ENCODE measurements at places on chromosomes 16 and 17.
A peak's percentile ranks its signal among the peaks of the same experiment; 100 is the strongest.

- no peak for DNase-seq
Measured at GRCh38 chr16:68233085-68233834, 2.7 kb downstream of the ESRP2 start.

- DNase-seq, result no peak
Measured at GRCh38 chr16:73347500-73348375, 299.8 kb upstream of the ZFHX3 start.

DNA sequence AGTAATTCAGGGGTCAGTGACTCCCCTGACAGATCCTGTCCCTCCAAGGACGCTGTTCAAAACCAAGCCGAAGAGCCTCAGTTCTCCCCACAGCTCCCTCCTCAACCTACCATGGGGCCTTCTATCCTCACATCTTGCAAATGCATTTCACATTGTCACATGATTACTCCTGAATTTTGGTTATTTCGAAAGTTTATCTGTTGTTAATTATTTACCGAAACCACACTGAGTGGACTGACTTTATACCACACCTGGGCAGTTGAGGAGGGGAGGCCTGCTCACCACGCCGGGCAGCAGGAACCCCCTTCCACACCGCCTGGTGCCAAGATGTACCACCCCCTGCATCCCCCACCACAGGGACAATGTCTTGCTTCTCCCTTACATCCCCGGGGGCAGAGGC lies 4.7 kb downstream of the TIMP2 start:
- no peak for DNase-seq

DNA sequence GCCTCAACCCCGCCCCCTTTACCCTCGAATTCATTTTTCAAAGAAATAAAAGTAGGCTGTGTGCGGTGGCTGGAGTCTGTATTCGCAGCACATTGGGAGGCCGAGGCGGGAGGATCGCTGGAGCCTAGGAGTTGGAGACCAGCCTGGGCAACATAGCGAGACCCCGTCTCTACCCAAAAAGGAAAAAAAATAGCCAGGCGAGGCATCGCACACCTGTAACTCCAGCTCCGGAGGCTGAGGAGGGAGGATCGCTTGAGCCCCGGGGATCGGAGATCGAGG lies 671 bp upstream of the TOP2A start:
- DNase-seq, result no peak

GRCh38 chr16:23453338-23454052 lies 506 bp upstream of the COG7 start:
- DNase-seq, result no peak

DNA sequence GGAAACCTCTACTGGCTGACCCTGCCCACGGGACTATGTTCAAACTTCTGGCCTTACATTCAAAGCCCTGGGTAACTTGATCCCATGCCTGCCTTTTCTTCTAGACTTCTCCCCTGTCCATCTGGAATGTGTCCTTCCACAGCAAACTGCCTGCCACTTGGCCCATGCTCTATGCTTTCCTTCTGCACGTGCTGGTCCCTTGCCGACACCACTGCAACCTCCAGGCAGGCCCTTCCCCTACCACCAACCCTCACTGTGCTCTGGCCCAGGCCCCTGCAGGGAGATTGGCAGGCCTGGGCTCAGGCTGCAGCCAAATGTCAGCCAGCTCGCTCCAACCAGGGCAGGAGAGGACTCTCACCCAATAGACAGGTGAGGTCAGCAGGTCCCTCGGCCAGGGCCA lies 11.0 kb downstream of the HSD11B2 start:
- no peak for DNase-seq

- DNase-seq, result no peak
Measured at GRCh38 chr16:75070012-75070841, 46.4 kb downstream of the LDHD start.

DNA sequence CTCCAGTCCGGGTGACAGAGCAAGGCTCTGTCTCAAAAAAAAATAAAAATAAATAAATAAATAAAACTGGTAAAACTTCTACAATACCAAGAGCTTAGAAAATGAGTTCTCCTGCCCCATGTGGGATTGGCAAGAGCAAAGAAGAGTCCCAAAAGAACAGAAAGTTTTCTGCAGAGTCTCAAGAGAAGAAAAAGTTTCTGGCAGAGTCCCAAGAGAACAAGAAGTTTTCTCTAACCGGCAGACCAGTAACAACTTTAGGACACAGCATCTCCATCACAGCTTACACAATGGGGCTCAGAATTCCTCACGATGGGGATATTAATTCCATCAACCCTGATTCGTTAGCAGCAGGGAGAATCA lies 1.1 kb downstream of the SLC39A11 start:
- no peak for DNase-seq

DNA sequence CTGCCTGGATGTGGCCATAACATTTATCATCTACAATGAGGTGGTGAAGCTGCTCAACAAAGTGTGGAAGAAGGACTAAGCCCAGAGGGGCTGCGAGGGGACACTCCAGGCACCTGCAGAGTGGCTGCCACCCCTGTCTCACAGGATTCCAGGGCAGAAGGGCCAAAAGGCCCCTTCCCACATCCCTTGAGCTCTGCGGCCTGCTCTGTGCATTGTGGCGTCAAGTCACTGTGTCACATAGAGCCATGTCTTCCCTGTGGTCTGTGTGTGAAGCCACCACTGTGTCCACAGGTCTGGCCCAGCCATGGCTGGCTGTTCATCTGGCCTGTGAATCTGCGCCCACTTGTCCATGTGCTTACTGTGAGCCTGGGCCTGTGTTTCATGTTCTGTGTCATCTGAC lies 1714.6 kb downstream of the TP53TG3F start:
- DNase-seq, result no peak

- DNase-seq, result no peak
Measured at GRCh38 chr17:2174014-2174413, 119.1 kb downstream of the HIC1 start.

DNA sequence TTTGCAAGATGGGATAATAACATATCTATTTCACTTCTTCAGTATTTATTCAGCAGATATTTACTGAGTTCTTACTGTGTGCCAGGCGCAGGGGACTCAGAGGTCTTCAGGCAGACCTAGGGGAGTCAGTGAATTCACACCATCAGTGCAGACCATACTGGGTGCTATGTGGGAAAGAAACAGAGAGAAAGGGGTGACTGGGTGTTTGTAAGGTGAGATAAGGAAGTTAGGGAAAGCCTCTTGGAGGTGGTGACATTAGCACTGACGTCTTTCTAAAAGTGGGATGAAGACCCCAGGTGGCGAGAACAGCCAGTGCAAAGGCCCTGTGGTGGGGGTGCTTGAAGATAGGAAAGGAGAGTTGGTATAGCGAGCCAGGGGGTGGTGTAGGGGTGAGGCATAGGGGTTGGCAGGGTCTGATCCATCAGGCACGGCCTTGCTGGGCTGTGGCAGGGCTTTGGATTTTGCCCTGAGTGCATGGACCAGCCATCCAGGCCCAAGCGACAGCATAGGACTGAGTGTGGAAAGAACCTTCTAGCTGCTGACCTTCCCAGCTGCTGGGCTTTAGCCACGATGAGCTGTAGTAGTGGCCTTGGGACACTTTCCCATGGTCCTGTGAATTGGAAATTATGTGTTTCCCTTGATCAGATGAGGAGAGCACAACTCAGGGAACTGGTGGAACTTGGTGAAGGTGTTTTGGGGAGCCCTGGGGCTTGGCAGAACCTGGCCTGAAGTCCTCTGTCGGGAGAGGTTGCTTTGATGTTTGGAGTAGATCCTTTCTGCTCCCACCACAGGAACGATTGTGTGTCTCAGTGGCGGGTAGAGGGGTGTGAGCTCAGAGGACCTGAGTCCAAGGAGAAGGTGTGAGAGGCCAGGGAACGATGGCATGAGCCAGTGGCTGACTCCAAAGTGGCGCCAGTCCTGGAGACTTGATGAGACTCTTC lies 3.9 kb upstream of the SOCS1 start:
- DNase-seq, result no peak

DNA sequence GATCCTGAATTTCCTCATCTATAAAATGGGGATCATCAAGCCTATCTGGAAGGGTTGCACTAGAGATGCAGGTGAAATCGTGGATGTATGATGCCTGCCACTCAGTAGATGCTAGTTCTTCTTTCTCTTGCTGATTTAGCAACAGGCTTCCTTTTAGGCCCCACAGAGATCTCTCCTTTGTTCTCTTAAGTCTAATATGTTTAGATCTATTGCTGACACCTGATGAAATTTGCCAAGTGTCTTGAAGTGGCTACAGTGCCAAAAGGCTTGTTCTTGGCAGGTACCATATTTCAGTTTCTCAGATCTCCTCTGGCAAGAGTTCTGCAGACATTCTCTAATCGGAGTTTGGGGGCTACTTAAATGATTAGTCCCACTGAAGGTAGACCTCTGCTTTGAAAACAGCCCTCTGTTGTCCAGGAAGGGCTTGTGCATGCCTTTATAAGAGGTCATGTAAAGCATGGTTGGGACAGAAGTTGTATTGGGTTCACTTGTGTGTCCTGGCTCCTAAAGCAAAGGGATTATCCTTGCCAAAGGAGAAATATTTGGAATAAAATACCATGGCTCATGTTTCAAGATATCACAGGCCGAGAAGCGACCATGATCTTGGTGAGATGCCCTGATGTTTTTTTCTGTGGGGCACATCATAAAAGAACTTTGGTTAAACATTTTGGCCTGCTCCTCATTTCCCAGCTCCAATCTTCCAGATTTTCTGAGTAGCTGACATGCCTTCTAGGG lies 234.0 kb downstream of the MSI2 start:
- no peak for DNase-seq

- DNase-seq, result no peak
Measured at GRCh38 chr16:10791048-10791447, 27.5 kb downstream of the TVP23A start.

- DNase-seq, result peak; percentile 3
Measured at GRCh38 chr17:55005520-55005919, 37.0 kb downstream of the STXBP4 start.

DNA sequence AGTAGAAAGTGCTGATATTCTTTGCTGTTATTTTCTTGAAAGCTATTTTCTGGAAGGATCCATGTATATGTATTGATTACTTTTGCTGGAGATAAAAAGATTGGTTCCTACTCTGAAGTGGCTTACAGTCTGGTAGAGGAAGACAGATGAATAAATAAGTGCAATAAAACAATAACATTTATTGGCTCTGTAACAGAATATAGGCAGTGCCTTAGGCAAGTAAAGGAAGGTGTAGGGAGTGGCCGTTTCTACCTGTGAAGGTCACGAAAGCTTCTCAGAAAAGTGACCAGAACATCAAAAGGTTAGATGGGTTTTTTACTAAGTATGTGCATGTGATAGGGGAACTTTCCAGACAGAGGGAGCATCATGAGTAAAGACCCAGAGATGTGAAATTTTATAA lies 43.1 kb downstream of the COX10 start:
- no peak for DNase-seq

GRCh38 chr16:7716660-7717550 lies 384.3 kb downstream of the RBFOX1 start:
- no peak for DNase-seq

DNA sequence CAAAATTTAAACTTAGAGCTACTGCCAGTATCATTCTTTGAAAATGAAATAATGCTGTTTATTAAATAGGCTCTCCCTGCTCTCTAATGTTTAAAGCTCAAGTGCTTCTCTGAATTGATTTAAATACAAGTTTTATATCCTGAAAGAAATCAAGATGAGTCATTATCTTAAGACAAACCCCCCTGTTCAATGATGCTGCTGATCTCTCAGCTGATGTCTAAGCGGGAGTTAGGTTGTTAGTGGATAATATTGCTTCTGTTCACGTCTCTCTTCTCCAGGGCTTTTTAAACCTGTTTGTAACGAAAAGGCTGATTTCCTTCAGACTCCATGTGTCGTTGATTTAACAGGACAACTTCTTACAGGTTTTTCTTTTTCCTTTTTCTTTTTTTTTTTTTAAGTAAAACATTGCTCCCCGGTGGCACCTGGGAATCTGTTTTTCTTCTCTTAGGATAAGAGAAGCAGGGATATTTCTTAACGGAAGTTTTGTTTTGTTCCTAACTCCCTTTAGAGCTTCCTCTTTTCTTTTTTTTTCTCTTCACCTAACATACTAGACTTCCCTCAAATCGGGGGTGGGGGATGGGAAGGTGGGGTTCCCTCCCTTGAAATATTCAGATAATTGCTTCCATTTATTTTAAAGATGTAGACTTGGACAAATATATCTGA lies 807 bp upstream of the LYRM9 start:
- DNase-seq, result no peak
